HAP-1 (cell line): ENCODE measurements at places on chromosomes 5 and 9.
A peak's percentile ranks its signal among the peaks of the same experiment; 100 is the strongest.

GRCh38 chr5:135343413-135343812, 55.6 kb downstream of the MACROH2A1 start:
- no peak for DNase-seq

- peak; percentile 59 for DNase-seq
Observed at GRCh38 chr5:168874713-168875380, 295.7 kb upstream of the PANK3 start.

DNA sequence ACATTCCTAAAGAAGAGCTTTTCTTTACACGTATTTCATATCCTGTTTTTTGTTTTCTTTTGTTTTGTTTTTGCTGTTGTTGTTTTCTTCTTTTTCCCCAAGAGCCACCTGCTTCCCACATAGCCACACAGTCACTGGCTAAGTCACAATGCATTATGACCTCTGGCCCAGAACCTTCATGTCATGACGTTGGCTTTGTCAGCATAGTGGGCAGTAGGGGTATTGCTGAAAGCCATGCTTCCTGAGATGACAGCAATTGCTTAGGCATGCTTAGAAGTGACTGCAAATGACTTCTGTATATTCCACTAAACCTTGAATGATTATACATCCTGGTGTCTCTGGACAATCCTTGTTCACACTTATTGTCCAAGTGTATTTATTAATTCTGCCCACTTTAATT, 375.8 kb downstream of the TAF11L14 start:
- DNase-seq = no peak

DNA sequence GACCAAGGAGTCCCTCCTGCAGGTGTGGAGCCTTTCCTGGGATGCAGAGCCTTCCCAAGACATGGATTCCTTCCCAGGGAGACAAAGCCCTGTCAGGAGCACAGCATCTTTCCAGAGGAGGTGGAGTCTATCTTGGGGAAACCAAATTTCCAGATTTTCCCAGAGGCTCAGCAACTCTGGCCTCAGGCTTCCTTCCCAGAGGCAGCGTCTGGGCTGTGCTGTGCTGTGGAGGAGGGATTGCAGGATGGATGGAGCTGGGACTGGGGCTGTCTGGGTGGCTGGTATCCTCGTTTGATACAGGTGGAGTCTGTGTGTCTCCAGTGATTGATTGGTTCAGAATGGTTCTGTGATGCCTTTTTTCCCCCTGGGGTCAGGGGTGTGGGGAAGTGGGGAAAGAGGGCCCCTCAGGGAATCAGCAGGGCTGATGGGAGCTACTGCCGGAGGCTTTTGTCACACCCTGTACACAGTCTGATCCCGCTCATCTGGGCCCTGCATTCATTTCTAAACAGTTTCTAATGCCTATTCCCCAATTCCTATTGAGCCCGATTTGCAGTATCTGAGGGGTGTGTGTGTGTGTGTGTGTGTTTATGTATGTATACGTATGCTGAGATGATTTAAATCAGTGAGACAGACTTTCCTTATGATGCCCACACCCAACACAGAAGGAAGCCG, 16.0 kb downstream of the OR13J1 start:
- no peak for DNase-seq

- DNase-seq = no peak
Observed at GRCh38 chr5:156450778-156451177, 123.8 kb downstream of the SGCD start.

DNA sequence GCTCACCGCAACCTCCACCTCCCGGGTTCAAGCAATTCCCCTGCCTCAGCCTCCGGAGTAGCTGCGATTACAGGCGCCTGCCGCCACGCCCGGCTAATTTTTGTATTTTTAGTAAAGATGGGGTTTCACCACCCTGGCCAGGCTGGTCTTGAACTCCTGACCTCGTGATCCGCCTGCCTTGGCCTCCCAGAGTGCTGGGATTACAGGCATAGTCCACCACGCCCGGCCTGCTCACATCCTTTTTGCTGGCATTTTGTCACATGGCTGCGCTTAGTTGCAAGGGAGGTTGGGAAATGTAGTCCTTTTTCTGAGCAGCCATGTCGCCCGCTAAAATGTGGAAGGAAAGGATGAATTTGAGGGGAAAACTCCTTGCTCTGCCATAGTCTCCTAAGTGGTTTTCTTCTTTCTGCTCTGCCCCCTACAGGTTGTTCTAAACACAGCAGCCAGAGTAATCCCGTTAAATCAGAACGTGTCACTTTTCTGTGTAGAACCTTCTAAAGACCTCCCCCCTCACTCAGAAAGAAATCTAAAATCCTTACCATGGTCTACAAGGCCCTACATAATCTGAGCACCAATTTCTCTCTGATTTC, 57.8 kb upstream of the HSPA9 start:
- DNase-seq = peak; percentile 91

DNA sequence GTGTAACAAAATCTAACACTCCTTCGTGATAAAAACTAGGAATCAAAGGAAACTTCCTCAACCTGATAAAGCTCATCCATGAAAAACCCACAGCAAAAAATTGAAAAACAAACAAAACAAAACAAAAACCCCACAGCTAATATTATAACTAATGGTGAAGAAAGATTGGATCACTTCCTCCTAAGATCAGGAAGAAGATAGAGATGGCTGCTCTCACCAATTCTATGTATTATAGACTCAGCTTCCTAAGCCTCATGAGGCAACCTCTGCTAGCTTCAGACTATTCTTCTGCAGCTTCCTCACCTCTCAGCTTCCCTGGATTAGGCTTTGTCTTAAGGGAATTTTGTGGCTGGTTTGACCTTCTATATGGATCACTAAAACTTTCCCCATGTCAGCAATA, 40.1 kb downstream of the PHAX start:
- DNase-seq = no peak

- DNase-seq = peak; percentile 73
Observed at GRCh38 chr9:8536845-8537244, 737.3 kb upstream of the DMAC1 start.

DNA sequence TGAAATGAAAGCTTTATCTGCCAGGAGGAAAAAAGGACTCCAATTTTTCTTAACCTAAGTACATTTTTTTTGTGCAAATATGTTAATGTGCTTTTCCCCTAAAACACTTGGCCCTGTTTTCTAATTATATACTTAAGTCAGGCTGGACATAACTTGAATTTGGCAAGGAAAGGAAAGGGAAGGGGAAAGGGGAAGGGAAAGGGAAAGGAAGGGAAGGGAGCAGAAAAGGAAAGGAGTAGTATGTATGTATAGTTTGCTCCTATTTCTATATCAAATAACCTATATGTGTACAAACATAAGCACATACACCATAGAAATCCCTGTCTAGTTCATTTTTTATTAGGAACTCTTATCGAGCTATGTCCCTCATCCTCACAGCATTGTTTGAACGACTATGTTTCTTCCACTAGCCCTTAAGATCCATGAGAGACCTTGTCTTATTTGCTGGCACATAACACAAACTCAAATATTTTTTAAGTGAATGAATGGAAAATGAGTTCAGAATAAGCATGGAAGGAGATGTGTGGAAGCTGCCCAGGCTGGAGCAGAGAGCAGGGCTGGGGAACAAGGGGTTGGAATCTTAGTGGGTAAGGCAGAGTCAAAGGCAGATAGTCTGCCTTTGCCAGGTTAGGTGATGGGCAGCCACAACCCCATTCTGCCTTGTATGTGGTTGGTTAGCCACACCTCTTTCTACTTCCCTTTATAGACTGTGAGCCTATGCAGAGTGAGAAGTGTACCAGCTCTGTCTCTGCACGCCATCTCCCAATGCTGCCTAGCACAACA, 70.0 kb downstream of the KLHL3 start:
- no peak for DNase-seq

DNA sequence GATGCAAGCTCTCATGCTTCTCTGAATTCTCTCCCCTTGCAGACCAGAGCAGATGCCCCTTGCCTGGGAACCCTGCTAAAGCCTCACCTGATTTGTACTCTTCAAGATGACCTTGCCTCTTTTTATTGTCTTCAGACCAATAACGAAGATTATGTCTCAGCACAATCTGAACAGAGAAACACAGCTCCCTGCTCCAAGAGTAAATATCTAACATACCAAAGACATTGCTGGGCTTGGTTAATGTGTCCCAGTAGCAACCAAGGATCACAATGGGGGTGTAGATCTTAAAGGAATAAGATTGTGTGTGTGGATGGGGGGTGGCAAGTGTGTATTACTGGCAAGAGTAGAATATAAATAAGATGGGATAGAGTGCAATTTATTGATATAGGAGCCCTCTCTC, 67.6 kb upstream of the LHFPL2 start:
- no peak for DNase-seq

DNA sequence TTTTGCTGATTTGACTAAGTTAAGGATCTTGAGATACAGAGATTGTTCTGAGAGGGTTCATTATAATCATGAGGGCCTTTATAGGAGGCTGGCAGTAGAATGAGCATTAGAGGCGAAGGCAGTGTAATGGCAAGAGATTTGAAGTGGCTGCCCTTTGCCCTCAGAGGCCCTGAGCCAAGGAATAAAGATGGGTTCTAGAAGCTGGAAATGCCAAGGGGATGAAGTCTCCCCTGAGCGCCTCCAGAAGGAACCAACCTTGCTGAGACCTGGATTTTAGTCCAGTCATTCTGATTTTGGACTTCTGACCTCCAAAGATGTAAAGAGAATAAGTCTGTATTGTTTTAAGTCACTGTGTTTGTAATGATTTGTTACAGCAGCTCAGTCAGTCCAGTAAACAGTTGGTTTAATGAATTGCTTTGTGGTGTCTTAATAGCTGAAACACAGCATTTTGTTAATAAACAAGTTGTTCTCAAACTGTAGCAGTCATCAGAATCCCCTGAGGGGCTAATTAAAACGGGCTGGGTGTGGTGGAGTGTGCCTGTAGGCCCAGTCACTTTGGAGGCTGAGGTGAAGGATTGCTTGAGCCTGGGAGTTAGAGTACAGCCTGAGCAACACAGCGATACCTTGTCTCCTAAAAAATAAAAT, 23.2 kb downstream of the GLRX start:
- no peak for DNase-seq

DNA sequence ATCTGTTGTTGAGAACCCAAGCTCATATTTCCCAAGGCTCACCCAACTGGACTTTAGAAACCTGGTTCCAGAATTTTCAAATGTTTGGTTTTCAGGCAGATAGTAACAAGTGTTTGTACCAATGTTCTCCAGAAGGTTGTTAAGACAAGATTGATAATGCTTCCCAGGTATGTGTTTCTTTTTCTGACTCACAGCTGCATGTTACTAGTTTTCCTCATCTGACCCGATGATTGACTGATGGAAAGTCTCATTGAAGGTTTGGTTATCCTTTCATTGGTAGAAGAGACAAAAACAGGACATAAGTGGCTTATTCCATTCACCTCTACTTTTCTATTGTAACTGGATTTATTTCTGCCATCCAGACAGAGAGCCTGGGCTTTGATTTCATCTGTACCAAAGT, 10.4 kb downstream of the BASP1 start:
- no peak for DNase-seq

GRCh38 chr5:15475367-15475766, 24.6 kb upstream of the FBXL7 start:
- no peak for DNase-seq

DNA sequence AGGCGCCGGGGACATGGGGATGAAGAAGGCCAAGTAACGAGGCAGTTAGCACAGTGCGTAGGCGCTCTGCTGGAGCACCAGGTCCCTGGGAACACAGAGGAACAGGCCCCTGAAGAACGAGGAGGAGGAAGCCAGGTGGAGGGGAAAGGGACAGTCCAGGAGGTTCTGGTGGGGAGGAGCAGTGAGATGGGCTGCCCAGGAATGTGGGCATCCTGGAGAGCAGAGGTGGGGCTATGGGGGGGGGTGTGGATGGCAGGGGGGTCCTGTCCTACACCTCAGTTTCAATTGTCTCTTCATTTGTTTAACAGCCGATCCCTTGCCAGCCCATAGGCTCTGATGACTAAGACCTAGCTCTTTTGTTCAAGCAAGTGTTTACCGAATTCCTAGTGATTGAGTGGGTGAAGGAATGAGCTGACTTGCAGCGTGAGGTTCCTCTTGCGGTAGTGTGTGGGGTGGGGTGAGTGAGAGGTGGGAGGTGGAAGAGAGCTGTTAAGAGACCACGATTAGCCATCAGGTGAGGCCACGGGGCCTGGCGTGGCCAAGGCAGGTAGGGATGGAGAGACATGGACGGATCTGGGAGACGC, 8.4 kb upstream of the PHYHD1 start:
- no peak for DNase-seq

GRCh38 chr9:29289365-29289764, 1716.1 kb upstream of the C9orf72 start:
- no peak for DNase-seq
